ENCODE measurements at places on chromosomes 7 and 10. TPM values are rescaled to one million over a fixed set of nuclear protein-coding genes. Genes with fewer than 3 reads are reported as not detected.

Gene SPDYE11
- not detected for total RNA-seq

- peak; percentile 73 for DNase-seq
These were observed 78.6 kb upstream of the C10orf90 start for GRCh38 chr10:126749015-126749655.

Gene MRPS17
- 22.9 TPM for total RNA-seq

- DNase-seq, result peak; percentile 47
These were observed 166.6 kb upstream of the MKLN1 start for GRCh38 chr7:131161103-131161502.

Gene FRMPD2
- not detected for total RNA-seq

- DNase-seq, result no peak
These were observed 202.8 kb upstream of the NOBOX start for GRCh38 chr7:144606261-144606660.

DNA sequence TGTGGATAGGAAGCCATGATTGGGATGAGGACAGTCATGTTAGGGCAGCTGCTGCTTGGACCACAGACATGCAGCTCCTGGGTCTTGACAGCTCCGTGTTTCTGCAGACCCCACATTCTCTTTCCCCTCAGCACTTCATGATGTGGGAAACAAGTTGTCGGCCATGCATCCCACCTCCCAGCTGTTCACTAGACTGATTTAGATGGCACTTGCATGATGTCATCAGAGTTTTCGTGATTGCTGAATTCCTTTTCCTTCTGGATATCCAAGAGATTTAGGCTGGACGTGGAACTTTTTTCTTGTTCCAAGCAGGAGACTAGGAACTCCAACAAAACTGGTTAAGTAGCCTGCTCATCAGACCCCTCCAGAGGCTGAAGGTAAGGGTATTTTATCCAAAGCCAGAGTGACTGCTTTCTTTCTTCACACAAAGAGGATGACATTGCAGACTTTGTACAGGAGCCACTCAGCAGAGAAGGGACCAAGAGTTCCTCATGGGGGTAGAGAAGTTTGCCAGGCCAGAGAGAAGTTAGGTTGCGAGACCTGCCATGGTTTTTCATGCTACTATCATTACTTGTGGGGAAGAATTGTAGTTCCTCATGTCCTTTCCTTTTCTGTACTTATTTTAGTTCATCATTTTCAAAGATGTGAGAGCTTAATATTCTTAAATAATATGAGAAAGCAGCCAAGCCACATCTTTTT, 117.7 kb upstream of the GJD4 start:
- DNase-seq, result no peak

- DNase-seq, result no peak
These were observed 61.1 kb downstream of the MKI67 start for GRCh38 chr10:128064970-128065580.

- no peak for DNase-seq
These were observed 32.8 kb upstream of the WDFY4 start for GRCh38 chr10:48651839-48652238.

Gene EEF1AKMT2
- 53.3 TPM for total RNA-seq

- DNase-seq, result no peak
These were observed 35.9 kb downstream of the ITGB1 start for GRCh38 chr10:32922170-32922569.

- no peak for DNase-seq
These were observed 45.4 kb downstream of the DKK1 start for GRCh38 chr10:52359441-52359840.

DNA sequence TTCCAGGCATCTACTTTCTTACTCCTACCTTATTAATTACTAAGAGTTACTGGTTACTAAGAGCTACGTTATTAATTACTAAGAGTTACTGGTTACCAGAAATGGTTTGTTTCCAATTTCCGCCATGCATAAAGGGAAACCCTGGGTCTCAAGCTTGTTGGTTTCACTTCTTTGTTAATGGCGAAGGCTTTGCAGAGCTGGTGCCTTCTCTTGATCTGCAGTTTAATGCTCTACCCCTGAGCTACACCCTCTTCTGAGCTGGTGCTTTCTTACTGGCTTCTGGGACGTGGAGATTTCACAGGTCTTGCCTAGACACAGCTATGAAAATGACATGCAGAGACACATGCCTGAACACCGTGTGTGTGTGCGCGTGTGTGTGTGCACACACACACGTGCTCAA, 560 bp downstream of the CPA4 start:
- no peak for DNase-seq

Gene GLI3
- 0.91 TPM for total RNA-seq

DNA sequence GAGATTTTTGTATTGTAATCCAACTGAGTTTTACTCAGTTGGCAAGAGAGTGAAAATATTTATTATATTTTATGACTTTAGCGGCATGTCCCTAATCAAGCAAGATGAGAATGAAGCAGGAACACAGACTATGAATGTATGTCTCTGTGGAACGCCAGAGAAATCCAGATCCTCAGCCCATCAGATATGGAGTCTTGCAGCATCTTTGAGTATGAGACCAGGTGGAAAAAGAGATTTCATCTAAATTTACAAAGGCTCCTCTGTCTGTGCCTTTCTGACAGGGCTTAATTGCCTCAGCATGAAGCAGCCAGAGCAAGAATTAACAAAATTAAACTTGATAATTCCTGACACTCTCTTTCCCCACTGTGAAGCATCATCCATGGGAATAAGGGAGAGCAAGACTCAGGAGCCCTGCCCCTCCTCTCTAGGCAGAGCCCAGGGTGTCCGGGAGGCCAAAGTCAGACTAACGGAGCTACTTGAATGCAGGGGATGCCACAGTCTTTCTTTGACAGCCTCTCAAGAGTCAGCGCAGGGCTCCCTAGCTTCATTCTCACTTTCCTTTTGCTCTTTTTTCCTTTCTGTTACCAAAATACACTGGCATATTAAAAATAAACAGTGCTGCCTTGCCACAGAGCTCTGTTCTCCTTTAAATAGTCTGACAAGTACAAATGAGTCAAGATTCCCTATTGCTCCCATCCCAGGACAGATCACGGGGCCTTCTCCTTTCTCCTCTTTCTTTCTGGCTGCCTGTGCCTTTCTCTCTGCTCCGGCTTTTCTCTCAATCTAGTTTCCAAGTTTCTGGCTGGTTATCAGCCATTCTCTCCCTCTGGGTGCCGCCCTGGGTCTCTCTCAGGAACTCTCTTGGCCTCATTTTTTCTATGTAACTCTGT, 132.2 kb upstream of the INHBA start:
- peak; percentile 7 for DNase-seq

GRCh38 chr10:58268454-58268945, 462 bp upstream of the CISD1 start:
- no peak for DNase-seq

DNA sequence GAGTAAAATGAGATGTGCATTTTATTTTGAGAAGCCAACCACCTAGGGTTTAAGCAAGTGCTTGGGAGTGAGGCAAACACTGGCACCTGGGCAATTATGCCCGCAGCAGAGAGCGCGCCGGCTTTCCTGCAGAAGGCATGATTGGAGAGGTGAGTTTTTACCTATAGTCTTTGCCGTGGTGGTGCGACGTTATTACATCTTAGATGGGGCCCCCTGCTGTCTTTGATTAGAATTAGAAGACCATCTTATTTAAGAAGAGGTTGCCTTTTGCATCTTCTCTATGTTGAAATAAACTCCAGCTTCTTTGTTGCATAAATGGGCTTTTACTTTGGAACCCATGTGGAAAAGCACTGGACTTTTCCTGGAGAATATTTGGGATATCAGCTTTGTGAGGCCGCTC, 409.5 kb downstream of the GLRX3 start:
- no peak for DNase-seq

DNA sequence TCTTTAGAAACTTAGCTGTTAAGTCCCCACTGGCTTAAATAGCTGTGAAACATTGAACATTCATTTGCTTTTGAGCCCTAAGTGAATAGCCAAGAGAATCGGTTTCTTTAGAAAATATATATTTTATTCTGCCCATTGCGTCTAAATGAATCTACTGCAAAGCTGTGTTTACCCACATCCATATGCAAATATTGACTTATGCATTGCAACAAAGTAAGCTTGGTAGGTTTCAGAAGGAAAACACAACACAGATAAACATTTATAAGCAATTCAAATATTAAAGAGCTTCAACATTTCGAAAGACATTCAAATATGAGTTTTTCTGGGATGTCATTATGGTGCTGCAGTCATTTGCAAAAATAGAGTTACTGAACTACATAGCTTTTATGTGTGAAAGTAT, 257.3 kb downstream of the SH2D4B start:
- DNase-seq, result no peak

Gene CDH23
- 0.16 TPM for total RNA-seq
